HCT116 (cell line): ENCODE measurements at places on chromosomes 1 and 21.
A peak's percentile ranks its signal among the peaks of the same experiment; 100 is the strongest.

DNA sequence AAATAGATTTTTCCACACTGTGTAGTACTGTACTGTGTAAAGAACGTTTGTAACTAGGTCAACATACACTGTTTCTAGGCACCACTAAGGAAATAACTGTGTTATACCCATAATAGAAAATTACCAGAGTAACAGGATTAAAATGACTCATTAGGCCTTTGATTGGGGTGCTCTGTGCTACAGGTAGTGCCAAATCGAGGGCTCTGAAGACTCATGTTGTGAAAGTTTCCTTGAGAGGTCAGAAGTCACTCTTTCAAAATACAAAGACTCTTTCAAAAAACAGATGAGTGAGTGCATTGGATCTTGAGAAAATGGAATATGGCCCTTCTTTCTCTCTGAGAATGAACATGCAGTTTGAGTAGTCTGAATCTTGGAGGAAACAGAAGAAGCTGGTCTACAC lies 143.0 kb downstream of the MRPL39 start:
- DNase-seq = no peak

- no peak for DNase-seq
These were observed 682 bp downstream of the SUCO start for GRCh38 chr1:172533513-172534151.

GRCh38 chr1:102937401-102937800 lies 170.9 kb downstream of the COL11A1 start:
- no peak for DNase-seq

DNA sequence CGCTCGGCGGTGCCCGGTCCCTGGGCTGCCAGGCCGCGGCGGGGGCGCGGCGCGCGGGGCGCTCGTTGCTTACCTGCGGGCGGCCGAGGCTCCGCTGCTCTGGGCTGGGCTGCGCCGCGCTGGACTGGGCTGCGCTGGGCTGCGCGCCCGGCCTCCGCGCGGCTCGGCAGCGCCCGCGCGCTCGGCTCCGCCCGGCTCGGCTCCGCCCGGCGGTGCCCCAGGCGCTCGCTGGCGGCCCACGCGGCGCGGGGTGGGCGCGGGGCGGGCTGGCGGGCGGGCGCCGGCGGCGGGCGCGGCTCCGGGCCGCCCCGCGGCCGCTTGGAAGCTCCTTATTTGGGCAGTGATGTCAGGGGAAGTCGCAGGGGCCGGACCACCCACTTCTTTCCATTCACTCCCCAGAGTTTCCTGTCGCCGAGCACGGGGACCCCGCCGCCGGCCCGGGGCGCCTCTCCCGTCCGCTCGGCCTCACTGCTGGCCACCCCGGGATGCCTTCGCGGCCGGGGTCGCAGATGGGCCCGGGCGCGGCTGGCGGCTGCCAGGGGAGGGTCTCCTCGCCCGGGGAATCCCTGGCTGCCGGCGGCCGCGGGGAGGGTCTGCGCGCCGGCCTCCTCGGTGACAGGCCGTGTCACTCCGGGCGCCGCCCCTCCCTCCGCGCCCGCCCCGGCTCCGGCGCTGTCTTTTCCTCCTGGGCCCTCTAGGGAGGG lies 177.7 kb upstream of the EDN2 start:
- peak; percentile 44 for DNase-seq

- no peak for DNase-seq
These were observed 109.7 kb downstream of the PLXNA2 start for GRCh38 chr1:208134491-208134890.

DNA sequence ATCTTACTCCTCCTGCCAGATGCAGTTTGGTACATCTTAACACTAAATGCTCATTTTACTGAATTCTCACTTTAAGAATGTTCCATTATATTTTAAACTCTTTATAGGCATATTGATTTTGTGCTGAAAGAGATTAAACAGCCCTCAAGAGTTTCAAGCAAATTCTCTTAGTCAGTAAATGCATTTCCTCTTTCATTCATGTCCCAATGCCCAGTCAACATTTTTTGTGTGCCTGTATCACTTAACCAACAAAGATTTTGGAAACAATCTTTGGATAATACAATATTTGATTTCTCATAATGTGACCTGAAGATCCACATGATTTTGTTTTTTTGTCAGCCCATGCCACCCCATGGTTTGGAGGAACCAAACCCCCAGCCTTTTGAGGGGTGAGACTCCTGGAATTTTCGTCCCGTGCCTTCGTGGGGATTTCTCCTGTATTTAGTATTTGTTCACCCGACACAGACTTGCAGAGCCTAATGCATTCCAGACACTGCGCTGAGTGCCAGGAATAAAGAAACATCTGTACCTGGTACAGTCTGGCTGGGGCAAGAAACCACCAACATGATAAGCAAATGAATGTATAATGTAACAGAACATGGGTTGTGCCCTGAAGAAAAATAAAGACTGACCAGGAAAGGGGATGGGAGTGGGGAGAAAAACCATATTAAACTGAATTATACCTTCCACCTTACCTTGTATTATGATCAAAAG lies 47.1 kb upstream of the ETS2 start:
- no peak for DNase-seq

DNA sequence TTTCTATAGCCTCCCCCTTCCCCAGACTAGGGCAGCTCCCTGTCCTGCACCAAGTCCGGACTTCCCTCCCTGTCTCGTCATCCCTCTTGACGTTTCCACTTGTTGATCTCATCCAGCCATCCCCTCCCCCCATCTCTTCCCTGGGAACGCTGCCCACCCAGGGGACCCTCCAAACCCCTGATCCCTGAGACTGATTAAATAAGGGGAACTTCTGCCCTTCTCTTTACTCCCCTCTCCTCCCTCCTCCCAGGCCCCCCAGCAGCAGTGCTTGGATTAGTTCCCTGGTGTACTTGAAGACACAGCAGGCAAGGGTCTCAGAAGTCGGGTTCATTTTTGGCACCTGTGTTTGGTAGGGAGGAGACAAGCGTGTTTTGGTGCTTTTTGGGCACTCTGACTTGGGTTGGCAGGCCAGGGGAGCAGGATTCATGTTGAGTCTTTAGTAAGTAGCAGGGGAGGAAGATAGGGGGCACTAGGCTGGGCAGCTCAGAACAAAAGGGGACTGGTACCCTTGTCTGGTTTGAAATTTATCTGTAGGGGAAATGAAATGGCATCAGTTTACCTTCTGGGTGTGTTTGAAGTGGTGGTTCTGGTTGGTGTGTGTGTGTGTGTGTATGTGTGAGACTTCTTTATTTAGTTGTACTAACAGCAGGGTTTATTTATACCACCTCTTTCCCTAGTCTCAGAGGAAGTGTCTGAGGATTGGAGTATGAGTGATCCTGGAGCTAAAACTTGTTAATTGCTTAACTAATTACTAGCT lies 11.1 kb downstream of the VANGL2 start:
- DNase-seq = no peak

- no peak for DNase-seq
These were observed 28.2 kb upstream of the SLAMF9 start for GRCh38 chr1:159982280-159982679.

DNA sequence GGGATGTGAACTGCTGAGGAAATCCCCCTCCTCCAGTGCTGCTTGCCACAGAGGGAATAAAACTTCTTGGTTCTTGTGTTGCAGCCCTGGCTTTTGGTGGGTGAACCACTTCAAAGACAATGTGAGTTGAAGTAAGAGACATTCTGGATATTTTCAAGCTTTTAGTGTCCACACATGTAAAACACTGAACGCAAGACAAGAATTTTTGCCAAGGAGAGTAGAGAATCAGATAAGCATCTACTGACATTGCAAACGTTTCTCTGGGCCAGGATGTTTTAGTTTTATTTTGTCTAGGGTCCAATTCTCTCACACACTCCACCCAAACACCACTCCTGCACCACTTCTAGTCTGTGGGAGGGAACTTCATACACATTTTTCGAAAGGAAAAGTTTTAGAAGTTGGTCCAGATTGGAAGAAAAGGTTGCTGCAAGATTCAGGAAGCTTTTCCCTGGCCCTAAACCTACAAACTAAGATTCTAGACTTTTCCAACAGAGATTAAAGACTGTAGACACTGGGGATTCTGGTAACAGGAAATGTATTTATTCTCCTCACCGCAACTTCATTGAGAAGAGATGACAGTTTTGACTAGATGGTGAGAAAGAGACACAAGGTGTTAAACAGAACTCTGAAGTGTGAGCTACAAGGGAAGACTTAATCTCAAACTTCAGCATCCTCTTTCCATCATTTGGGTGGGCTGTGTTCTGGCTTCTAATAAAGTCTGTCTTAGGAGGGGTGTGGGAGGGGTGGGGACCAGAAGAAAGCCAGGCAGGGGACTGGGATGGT lies 16.1 kb downstream of the FASLG start:
- no peak for DNase-seq

DNA sequence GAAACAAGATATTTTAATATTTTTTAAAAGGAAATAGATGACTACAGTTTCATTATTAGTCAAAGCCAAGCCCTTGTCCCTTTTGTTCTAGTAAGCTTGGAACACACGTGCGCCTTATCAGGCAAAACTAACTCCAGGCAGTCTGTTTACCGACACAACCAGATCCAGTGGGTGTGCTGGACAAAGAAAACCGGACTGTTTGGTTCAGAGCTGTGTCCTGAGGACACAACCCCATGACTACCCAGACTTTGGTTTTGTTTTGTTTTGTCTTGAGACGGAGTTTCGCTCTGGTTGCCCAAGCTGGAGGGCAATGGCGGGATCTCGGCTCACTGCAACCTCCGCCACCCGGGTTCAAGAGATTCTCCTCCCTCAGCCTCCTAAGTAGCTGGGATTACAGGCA lies 13.9 kb upstream of the RHOU start:
- no peak for DNase-seq

- DNase-seq = no peak
These were observed 138.8 kb upstream of the WNT4 start for GRCh38 chr1:22281521-22282363.

DNA sequence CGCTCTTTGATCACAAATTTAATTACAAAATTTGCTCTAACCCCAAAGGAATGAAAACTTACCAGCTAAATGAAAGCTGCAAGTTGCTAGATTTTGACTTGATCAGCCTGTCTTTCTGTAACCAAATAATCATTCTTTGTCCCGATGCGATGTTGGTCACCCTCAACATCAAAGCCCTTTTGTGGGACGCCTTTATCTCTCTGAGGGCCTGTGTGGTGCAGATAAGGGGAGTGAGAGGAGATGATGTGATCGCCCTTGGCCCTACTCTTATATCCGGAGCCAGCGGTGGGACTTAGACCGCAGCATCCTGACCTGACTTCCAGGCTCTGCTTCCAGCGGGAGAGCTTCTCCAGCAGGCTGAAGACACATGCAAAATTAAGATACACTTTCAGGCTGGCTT lies 19.3 kb upstream of the UMODL1 start:
- no peak for DNase-seq
